ENCODE measurements at places on chromosomes 1 and 21. TPM values are rescaled to one million over a fixed set of nuclear protein-coding genes. Genes with fewer than 3 reads are reported as not detected.

DNA sequence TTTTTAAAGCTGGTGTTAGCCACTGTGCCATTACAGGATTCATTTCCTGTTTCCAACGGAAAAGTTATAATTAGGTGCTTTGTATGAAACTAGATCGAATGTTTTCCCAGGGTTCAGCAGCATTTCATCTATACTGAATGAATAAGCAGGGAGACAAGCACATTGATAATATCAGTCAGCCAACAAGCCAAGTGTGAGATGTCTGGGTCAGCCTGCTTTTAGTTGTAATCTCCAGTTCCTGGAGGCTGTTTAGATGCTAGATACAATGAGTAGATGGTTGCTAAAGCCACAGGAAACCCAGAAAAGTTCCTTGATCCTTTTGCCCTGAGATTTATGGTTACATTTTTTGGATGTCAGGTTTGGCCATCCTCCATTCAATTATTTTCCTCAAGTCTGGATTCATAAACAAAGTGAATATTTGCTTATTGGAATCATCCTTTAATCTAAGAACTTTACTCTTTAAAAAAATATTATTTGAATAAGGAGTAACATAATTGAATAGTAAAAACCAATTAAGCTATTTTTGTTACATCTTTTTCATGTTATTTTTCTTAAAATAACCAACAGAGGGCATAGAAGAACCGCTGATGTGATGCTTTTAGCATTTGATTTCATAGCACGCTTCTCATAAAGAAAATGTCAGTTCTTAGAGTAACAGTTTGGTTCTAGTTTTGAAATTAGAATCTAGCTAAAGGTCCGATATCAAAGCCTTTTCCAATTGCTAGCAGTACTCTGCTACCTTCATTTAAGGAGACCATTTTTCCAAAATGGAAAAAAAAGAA is 76.6 kb downstream of the HSPA13 start:
- DNase-seq: no peak

DNA sequence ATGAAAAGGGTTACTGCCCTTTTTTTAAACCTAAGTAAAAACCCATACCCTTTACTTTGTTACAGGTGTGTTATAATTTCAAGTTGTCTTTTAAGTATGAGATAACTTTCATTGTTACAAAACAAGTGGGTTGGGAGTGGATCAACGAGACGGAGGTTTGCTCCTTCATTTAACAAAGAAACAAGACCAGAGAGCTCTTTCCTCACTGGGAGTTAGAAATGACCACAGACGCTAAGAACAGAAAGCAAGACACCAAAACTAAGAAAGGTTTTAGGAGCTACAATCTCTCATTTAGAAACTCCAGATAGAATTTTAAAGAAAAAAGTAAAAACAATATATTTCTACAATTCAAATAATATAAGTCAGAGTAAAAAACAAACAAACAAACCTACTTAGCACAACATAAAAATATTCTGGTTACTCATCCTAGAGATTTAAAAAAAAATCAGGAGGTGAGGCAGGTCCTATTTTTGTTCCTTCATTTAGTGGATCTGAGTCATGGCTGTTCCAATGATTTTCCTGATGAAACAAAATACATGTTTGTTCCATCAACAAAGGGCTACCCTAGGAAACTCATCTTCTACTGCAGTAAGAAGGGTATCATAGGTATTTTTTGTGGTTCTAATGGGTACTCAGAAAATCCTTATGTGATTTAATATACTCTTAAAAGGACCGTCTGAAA is 33.0 kb downstream of the APP start:
- no peak for DNase-seq

- DNase-seq: no peak
Measured at GRCh38 chr1:234840253-234840652, 230.3 kb upstream of the IRF2BP2 start.

- no peak for DNase-seq
Measured at GRCh38 chr1:77279929-77280328, 1.9 kb upstream of the AK5 start.

- no peak for DNase-seq
Measured at GRCh38 chr1:113129529-113130185, 56.7 kb downstream of the LRIG2 start.

Gene SORT1
- total RNA-seq: 157 TPM

Gene TRIM67
- 0.12 TPM for total RNA-seq

Gene HES4
- 68.3 TPM for total RNA-seq

Gene C1orf87
- not detected for total RNA-seq
